ENCODE measurements at places on chromosomes 11 and 22. TPM values are rescaled to one million over a fixed set of nuclear protein-coding genes. Genes with fewer than 3 reads are reported as not detected.

EXPH5 gene
- not detected for polyA plus RNA-seq

SHANK3 gene
- polyA plus RNA-seq = 6.3 TPM

SOX6 gene
- polyA plus RNA-seq = 2.2 TPM

TTC17 gene
- polyA plus RNA-seq = 133 TPM

C11orf21 gene
- not detected for polyA plus RNA-seq
